ENCODE measurements at places on chromosomes 6 and 20. TPM values are rescaled to one million over a fixed set of nuclear protein-coding genes. Genes with fewer than 3 reads are reported as not detected.

- no peak for DNase-seq
These were observed 94.2 kb downstream of the UTRN start for GRCh38 chr6:144379356-144379755.

- DNase-seq: no peak
These were observed 74.9 kb downstream of the FOXO3 start for GRCh38 chr6:108635505-108636226.

DNA sequence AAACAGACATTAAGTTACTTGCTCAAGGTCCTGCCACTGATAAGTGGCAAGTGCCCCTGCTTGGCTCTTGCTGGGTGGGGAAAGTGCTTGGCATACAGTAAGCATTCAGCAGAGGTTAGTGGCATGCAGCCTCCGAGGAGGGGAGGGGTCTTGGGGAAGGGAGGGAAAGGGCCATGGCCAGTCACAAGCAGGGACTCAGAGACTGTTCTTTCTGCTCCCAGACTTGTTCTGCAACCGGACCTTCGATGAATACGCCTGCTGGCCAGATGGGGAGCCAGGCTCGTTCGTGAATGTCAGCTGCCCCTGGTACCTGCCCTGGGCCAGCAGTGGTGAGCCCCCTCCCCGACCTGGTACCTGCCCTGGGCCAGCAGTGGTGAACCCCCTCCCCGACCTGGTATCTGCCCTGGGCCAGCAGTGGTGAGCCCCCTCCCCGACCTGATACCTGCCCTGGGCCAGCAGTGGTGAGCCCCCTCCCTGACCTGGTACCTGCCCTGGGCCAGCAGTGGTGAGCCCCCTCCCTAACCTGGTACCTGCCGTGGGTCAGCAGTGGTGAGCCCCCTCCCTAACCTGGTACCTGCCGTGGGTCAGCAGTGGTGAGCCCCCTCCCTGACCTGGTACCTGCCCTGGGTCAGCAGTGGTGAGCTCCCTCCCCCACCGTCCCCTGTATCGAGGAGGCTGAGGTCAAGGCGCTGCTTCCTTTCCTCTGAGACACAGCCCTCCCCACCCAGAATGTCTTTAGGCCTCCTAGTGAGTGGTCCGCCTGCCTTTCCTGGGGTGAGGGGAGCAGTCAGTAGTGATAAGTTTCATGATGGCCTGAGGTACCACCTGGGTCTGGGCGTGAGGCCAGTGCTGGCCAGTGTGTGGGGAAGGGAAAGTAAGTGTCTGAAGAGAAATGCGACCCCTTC is 8.9 kb downstream of the GLP1R start:
- DNase-seq: peak; percentile 9

DNA sequence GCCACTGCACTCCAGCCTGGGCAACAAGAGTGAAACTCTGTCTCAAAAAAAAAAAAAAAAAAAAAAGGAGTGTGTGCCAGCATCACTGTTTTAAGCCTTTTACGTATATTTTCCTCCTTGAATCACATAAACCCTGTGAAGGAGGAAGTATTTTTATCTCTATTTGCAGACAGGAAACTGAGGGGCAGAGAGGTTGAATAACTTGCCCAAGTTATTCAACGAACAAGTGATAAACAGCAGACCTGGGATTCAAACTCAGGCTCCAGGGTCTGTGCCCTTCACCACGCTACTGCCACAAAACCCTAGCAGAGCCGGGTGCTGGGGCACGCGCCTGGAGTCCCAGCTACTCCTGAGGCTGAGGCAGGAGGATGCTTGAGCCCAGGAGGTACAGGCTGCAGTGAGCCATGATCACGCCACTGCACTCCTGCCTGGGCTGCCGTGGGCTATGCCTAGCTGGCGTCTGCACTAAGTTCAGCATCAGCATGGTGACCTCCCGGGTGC is 9.4 kb upstream of the AVP start:
- DNase-seq: no peak

GRCh38 chr20:6562111-6562510 is 205.4 kb upstream of the BMP2 start:
- DNase-seq: no peak

DNA sequence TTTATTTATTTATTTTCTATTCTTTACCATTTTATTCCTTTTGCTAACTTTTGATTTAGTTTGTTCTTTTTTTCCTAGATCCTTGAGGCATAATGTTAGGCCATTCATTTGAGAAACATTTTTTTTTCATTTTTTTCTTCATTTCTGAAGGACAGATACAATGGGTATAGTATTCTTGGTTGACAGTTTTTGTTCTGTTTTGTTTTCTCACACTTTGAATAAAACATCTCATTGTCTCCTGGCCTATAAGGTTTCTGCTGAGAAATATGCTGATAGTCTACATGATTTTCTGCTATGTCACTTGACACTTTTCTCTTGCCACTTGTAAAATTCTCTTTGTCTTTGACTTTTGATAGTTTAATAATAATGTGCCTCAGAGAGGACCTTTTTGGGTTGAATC is 294.6 kb upstream of the EPHA7 start:
- DNase-seq: no peak

- DNase-seq: no peak
These were observed 1.7 kb upstream of the CST4 start for GRCh38 chr20:23690581-23690980.

Gene BANF2
- total RNA-seq: not detected

Gene DYNLRB1
- 83.0 TPM for total RNA-seq

Gene PAX1
- not detected for total RNA-seq

All from right lobe of liver (tissue), 6 donors.